ENCODE measurements at places on chromosomes 3 and 15. TPM values are rescaled to one million over a fixed set of nuclear protein-coding genes. Genes with fewer than 3 reads are reported as not detected.

CLDN1 gene
- 130 TPM for total RNA-seq

WNT5A gene
- total RNA-seq, result 4.7 TPM

NXPE3 gene
- 24.7 TPM for total RNA-seq

HYAL1 gene
- 19.4 TPM for total RNA-seq

GJD2 gene
- total RNA-seq, result not detected

ARL14 gene
- total RNA-seq, result not detected

PIERCE2 gene
- 0.85 TPM for total RNA-seq

RAB6B gene
- total RNA-seq, result 9.5 TPM

DNA sequence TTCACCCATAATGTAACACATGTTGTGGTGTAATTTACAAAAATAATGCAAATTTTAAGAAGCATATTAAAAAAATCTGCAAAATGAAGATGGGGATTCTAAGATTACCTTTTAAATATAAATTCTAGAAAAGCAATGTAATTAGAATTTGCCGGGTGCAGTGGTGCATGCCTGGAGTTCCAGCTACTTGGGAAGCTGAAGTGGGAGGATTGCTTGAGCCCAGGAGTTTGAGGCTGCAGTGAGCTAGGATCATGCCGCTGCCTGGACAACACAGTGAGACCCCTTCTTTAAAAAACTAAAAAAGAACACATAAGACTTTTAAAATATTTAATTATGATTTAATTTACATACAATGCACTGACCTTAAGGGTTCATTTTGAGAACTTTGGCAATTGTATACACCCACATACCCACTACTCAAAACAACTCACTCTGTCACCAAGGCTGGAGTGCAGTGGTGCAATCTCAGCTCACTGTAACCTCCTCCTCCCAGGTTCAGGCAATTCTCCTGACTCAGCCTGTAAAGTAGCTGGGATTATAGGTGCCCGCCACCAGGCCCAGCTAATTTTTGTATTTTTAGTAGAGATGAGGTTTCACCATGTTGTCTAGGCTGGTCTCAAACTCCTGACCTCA lies 134.0 kb upstream of the TBL1XR1 start:
- no peak for DNase-seq

DNA sequence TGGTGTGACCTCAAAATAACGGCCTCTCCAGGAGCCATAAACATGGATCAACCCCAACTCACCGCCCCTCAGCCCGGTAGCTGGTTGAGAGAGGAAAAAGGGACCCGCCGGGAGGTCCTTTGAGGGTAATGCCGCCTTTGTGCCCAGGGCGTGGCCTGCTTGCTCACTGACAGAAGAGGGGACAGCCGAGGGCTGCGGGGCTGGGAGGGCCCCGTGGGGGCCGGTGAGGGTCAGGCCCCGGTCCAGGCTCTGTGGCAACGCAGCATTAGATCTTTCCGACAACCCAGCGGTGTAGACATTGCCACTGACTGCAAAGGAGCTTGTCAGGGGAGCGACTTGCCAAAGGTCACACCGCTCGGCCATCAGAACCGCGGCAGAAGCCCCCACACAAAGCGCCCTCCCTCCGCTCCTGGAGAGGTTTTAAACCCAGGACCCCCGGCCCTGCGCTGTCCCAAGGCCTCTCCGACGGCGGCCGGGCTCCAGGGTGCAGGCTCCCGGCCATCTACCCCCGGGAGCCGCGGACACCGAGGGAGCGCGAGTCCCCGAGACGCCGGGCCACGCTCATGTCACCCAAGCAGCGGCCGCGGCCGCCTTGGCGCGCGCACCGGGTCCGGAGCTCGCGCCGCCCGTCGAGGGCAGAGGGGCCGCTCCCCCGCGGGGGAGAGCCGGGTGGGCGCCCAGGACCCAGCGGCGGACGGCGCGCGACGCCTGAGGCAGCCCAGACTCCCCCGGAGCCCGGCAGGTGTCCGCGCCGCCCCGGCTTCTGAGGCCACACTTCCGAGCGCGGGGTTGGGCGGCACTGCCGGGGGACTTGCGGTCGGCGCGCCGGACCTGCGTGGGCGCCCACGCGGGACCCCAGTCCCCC lies 975 bp downstream of the PCSK6 start:
- no peak for DNase-seq

DNA sequence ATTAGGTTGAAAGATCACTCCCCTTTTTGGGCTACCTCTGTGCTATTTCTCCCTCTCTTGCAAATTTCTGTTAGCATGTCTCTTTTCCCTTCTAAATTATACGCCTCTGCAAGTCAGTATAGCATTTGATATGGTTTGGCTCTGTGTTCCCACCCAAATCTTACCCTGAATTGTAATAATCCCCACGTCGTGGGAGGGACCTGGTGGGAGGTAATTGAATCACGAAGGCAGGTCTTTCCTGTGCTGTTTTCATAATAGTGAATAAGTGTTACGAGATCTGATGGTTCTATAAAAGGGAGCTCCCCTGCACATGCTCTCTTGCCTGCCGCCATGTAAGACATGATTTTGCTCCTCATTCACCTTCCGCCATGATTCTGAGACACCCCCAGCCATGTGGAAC lies 41.0 kb downstream of the TAMM41 start:
- DNase-seq, result no peak

DNA sequence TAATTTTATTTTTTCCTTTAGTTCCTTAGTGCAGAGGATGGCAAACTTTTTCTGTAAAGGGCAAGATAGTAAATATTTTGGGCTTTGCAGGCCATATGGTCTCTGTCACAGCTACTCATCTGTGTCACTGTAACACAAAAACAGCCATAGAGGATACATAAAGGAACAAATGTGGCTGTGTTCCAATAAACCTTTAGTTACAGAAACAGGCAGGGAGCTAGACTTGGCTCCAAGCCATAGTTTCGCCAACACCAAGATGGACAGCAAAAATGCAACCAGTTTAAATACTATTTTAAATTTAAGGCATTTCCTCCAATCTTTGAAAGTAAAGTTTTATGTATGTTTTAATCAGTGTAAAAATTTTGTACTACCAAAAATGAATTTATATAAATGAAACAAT lies 753.4 kb downstream of the FHIT start:
- DNase-seq, result no peak

- no peak for DNase-seq
Measured at GRCh38 chr15:88710027-88710715, 71.4 kb downstream of the ISG20 start.

DNA sequence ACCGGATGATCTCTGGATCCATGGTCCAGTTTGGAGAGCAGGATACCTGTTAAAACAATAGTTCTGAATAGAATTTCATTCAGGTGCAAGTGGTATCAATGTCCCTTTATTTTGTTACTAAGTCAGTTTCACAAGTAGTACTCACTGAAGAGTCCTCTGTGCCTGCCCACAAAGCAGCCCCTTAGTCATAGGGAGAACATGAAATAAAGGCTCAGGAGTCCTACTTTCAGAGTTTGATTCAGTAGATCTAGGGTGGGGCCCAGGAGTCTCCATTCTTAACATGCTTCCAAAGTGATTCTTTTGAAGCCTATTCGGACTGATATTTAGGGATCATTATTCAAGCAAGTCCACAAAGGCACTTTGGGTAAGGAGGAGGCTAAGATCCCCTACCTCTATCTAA lies 79.8 kb upstream of the ACKR4 start:
- no peak for DNase-seq

DNA sequence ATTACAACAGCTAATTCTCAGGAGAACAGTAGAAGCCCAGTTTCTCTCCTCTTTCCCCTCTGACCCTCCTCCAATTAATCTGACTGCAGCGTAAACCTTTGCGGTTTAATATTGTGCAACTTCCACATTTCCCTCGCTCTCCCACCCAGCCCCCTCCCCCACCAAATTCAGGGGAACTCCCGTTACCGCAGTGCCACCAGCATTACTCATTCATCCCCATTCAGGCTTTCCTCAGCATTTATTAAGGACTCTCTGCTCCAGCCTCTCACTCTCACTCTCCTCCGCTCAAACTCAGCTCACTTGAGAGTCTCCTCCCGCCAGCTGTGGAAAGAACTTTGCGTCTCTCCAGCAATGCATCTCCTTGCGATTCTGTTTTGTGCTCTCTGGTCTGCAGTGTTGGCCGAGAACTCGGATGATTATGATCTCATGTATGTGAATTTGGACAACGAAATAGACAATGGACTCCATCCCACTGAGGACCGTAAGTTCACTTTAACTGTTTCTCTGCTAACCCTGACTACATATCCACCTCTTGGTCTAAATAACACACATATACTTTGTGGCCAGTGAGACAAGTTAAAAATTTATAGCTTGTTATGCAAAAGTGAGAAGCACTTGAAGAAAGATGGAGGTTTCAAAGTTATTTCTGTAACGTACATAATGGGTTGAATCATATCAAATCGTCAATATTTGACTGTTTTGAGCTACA lies at the start of gene PTX3:
Gene PTX3, plus strand, starts transcription at position 268 of the 709 bp plus-strand sequence. Its CDS starts 84 bp downstream, at position 352.
- peak; percentile 69 for DNase-seq

Data from sciatic nerve (tissue), 2 donors.